ENCODE measurements at places on chromosomes 7 and 10.
A peak's percentile ranks its signal among the peaks of the same experiment; 100 is the strongest.

DNA sequence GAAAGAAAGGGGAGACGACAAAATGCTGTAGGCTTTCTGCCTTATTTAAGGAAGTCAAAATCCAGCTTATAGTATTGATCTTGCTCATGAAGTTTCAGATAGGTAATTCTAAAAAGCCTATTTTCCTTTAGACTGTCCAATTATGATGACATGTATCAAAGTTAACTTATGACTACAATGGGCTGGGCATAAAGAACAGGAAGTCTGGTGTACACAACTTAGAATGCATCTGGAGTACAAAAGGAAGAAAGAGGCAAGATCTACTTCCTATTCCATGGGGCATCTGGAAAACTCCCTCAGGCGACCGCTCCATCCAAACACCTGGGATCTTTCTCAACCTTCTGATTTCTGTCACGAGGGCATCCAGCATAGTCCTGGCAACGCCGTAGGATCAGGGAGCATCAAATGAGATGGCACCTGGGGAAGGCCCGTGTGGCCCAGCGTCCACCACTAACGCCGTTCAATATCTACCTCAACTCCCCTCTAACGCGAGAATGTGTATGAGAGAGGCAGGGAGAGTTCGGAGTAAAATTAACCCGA is 512 bp downstream of the FAM24B start:
- peak; percentile 36 for DNase-seq

DNA sequence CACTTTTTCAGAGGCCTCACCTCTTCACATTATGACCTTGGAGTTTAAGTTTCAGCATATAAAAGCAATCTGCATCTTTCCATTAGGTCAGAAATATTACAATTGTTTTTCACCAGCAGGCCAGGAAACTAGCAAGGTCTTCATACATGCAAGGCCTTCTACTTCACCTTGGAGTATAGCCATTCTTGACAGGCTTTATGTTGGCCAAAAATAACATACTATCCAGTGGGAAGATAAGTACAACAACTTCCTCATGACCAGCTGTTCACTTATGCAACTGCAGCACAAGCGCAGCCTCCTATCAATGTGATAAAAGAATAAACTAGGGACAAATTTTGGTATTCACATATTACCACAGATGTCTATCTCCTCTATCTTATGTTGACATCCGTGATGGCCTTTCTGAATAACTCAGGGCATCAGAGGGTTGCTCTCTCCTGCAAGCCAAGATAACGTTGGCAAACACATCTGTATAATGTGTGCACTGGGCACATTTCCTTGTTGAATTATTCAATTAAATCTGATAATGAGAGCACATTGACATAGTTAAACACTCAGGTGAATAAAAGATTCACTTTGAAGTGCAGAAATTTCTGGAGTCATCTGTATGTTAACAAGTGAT is 239.8 kb downstream of the FZD1 start:
- DNase-seq, result no peak

- DNase-seq, result no peak
Observed at GRCh38 chr10:59896191-59896590, 10.2 kb downstream of the CCDC6 start.

DNA sequence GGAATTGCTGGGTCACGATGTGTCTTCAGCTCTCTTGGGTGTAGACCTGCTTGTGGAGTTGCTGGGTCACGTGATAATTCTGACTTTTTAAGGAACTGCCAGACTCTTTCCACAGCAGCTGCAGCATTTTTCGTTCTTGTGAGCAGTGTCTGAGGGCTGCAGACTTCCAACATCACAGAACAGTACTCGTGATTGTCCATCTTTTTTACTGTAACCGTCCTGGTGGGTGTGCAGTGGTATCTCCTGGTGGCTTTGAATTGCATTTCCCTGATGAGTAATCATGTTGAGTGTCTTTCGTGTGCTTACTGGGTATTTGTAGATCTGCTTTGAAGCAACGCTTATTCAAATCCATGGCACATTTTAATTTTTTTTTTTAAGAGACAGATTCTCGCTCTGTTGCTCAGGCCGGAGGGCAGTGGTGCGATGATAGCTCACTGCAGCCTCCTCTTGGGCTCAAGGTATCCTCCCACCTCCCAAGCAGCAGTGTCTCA is 22.7 kb downstream of the INPP5A start:
- no peak for DNase-seq

DNA sequence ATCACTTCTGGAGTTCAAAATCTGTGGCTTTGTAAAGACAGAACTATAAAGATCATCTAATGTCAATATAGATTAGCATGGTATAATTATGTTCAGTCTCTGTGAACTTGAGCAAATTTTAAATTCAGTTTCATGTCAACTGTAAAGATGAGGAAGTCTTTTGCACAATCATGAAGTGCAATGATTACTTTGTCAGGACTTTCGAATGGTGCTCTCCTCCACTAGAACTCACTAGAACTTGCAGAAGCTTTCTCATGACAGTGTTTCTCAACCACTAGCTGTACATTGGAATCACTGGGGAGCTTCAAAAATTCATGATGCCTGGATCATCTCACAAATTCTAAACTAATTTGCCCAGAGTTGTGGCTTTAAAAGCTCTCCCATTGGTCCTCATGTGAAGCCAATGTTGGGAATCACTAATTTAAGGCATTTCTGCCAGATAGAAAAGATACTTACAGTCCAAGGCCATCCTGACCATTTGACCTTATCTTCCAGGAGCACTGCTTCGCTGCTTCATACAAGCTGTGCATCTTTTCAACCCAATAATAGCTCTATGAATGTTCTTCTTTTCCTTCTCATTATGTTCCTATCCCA is 12.9 kb downstream of the OR2AE1 start:
- no peak for DNase-seq

Measured in NCI-H1930 (cell line).